ENCODE measurements at places on chromosomes 11 and 22.

GRCh38 chr11:100984668-100985067, 144.9 kb downstream of the PGR start:
- DNase-seq = no peak

DNA sequence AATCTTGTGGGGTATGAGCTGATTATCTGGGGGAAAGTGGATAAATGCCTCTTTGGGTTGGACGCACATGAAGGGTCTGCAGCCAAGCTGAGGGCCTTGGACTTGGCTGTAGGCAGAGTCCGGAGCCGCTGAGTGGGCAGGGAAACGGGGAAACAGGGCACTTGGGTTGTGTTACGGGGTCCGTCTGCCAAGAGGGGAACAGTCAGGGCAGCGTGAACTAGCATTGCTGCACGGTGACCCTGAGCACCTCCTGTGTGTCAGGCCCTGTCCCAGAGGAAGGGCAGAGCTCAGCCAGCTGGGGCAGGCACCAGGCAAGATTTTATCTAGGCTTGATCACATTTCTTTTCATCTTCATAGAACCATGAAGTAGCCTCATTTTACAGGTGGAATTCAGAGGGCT, 11.9 kb downstream of the FAM83F start:
- DNase-seq = no peak

DNA sequence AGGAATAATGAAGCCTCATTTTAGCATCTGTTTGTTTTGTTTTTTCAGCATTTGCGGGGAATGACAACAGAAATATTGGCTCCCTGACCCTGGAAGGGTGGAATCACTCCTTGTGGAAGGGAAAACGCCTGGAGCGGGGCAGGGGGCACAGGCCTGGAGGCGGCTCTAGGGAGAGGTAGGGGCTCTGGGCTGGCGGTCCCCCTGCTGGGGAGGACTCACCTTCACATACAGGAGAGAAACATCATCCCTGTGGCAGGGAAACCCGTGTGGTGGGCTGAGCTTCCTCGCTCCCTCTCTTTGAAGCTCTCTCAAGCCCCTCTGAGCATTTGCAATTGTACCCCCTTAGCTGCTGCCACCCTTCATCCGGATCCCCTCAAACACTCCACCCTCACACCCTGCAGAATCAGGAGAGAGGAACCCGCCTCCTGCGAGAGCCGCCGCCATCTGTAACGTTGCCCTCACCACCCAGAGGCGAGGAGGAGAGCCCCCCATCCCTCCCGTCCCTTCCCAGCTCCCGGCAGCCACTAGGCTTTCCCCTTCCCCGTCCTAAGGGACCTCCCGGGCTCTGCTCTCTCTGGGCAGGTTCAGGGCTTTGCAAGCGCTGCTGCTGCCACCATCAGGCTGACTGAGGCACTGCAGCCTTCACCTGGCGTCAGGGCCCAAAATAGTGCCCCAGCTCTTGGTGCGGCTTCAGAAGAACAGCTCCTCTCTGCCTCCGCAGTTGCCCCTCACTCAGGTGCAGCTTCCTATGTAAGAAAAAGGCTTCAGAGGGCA, 10.4 kb downstream of the KIRREL3 start:
- DNase-seq = peak; percentile 45

DNA sequence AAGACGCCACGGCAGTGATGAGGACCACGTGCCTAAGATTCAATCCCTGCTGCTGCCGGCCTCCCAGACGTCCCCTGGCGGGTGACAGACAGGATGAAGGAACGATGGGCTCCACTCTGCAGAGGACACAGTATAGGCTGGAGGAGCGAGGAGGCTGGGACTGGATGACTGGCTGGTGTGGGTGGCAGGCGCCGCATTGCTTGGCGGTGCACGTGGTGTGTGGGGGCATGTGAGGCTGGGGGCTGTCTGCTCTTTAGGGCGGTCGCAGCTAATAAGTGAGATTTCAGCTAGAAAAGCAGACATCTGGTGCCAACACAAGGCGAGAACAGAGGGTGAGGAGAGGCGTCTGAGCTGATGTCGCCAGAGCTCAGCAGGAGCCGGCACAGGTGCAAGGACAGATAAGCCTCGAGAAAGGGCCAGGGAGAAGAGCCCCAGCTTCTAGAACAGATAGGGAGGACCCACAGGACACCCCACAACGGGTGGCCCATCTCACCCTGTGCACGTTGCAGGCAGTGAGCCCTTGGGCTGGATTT, 33.2 kb downstream of the TSPAN4 start:
- no peak for DNase-seq

DNA sequence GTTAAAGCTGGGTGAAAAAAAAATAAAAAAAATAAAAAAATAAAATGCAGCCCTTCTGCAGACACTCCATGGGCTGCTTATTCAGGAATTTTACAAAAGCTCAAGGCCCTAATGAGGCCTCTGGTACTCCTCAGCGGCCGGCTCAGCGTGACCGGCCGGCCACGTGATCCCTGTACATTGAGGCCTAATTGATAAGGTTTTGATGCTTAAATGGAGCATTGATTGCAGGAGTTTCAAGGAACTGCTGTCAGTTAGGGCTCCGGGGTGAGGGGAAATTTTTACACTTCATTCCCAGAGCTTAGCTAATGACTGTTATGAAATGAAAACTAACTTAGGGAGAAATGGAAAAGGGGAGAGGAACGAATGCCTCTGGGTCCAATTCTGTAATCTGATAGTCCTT, 368.8 kb upstream of the KIRREL3 start:
- no peak for DNase-seq

GRCh38 chr11:8258289-8258688, 5.4 kb downstream of the LMO1 start:
- peak; percentile 62 for DNase-seq

- DNase-seq = no peak
These were observed 56.7 kb downstream of the APIP start for GRCh38 chr11:34859496-34859895.

DNA sequence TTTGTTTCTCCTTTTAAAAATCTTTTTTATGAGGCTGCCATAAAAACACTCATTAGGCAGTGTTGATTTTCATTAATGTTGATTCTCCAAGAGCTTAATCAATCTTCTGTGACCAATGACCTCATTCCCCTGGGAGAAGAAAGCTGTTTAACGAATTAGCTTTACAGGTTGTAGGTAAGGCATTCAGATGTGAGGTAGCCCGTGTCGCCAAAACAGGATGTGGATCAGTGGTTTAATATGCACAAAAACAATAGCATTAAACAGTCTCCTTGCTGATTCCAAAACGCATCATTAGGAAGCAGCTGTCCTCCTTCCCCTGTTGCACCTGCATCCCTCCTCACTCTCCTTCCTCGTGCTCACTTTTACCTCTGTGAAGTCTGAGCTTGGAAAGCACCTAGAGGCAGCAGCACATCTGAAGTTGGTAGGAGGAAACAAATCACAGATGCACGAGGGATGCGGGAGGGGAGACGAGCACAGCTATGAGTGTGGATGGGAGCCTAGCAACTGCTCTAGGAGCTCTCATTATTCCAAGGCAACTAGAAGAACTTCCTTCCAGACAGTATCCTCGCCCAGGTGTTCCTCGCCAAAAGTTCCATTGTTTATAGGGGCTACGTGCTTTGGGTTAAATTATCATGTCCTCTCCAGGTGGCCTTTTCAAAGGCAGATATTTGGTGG, 179.4 kb upstream of the SNX19 start:
- DNase-seq = no peak

- peak; percentile 30 for DNase-seq
These were observed 32.8 kb upstream of the CTTN start for GRCh38 chr11:70365544-70365927.

DNA sequence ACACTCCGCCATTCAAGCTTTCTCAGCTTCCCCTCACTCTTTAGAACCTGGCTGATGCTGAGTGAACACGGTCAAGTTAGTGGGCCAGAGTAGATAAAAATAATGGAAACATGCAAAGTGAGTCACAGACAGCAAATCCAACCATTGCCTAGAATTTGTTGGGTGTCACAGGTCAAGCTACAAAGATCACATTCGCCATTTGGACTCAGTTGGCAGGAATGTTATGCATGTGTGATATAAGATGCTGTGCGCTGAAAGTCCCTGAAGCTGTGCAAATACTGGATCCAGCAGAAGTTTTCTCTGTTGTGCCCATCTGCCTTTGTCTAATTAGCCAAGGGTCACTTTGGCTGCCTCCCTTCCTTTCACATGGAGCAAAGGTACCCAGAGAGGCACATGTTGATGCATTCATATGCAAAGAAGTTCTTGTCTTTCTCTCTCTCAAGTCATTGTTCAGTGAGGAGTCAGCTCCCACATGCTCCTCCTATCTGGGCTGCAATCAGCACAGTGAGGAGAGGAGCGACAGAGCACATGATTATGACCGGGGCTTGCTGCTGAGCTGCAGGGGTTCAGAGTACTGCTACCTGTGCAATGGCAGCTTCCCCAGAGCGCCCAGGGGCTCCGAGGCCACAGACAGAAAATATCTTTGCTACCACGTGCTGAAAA, 39.7 kb downstream of the FLI1 start:
- no peak for DNase-seq

DNA sequence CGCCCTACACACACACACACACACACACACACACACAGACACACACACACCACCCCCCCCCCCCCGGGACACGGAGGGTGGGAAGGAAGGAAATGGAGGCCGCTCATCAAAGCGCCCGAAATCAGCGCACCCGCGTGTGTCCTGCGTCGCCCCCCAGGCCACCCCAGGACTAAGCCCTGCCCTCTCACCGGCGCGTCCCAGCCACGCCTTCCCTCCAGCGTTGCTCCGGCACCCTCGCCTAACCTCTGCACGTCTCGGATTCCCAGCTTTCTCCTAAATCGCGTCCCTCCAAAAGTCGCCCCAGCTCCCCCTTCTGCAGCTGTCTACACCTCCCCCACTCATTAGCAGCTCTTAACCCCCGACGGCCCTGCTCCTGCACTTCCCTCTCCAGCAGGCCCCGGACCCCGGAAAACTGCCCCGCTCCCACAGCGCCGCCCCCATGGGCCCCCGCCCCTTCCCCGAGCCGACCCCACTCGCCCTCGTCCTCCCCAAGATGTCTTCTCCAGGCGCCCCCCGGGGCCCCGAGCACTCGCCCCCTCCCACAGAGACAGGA, 557 bp downstream of the PACSIN2 start:
- DNase-seq = peak; percentile 46

DNA sequence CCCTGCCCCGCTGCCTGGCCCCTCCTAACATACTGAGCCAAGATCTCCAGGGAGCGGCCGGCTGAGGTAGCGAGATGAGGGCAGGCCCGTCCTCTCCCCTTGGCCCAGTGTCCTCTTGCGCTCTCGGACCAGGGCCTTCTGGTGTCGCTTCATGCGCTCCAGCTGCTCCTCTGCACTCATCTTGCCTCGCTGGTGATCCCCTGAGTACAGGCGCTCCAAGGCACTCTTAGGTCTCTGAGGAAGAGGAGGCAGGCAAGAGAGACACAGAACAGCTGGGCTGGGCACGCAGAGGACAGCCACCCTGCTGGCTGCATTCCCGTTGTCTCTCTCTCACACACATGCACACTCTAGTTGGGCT, 50.6 kb downstream of the C11orf58 start:
- no peak for DNase-seq

- no peak for DNase-seq
These were observed 276.2 kb downstream of the METTL15 start for GRCh38 chr11:28384418-28384817.

GRCh38 chr11:96241331-96241841, 101.6 kb downstream of the MAML2 start:
- peak; percentile 22 for DNase-seq

DNA sequence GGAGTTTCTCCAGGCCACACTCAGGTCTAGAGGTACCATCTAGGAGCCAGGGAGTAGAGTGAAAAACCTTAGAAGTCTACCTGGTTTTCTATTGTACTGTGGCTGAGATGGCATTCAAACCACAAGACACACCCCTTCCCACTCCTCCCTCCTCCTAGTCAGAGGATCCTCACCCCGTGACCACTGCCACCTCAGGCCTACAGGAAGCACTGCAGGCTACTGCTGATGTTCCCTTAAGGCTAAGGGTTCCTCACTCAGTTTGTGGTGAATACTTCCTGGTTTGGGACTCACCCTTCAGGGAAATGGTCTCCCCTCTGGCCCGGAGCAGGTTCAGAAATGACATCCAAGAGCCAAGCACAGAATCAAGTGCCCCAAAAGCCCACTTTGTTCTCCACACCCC, 1293.9 kb downstream of the JRKL start:
- peak; percentile 41 for DNase-seq

DNA sequence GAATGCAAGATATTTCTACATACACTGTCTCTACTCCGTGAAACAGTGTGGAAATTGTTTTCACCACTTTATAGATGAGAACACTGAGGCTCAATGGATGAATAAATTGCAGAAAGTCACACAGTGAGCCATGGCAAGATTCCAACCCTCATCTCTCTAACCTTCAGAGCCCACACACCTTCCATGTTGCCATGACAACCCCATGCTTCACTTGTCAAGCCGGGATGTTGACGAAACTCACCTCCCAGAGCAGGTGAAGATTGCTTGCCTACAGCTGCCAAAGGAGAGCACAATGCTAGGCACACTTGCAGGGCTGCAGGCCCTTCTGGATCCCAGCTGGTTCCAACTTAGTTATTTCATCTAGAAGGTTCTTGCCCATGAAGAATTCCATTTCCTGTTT, 71.4 kb upstream of the SEZ6L start:
- no peak for DNase-seq

DNA sequence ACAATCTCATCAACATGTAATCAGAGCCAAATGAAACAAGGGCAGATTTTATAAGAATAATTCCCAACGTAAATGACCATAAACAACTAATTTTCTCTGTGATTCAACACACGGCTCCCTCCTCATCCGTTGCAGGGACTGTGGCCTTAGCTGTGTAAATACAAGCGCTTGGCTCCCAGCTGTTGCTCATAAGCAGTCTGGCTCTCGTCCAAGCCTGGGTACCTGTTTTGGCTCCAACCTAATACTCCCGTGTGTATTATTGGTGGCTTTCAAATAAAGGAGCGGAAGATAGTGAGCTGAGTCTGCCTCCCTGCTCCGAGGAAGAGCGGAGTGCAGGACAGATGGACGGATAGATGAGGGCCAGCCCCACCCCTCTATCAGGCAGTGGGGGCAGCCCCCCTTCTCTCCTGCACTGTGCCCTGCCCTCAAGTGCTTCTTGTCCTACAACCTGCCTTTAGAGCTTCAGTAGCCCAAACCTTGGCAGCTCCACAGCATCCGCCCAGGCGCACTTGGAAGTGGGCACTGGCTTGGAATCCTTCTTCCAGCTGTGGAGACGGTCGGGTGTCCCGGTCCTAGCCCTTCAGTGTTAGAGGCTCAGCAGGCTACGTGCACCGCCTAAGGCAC, 670.9 kb downstream of the BRD1 start:
- no peak for DNase-seq

- DNase-seq = no peak
These were observed 2120.6 kb upstream of the RAG2 start for GRCh38 chr11:38718659-38719058.

Data from Kasumi-1 (cell line).